Vagina (tissue), 2 donors: ENCODE measurements at places on chromosomes 3 and 15. TPM values are rescaled to one million over a fixed set of nuclear protein-coding genes. Genes with fewer than 3 reads are reported as not detected.

DNA sequence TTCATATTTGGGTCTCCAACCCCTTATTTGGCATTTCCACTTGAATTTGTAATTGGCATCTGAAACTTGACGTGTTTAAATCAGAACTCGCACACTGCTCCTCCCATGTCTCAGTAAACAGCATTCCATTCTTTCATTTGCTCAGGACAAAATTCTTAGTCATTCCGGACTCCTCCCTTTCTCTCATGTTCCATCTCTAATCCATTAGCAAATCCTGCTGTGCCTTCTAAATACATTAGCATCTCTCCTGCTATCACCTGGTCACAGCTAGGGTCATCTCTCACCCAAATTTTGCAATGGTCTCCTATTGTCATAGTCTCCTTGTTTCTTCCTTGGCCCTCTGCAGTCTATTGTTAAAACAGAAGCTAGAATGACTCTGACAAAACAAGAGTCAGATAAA lies 119.9 kb upstream of the CADPS start:
- no peak for DNase-seq

- DNase-seq: no peak
Observed at GRCh38 chr3:182027366-182027765, 315.6 kb downstream of the SOX2 start.

GRCh38 chr3:50676031-50676705 lies 1.4 kb downstream of the DOCK3 start:
- no peak for DNase-seq

DNA sequence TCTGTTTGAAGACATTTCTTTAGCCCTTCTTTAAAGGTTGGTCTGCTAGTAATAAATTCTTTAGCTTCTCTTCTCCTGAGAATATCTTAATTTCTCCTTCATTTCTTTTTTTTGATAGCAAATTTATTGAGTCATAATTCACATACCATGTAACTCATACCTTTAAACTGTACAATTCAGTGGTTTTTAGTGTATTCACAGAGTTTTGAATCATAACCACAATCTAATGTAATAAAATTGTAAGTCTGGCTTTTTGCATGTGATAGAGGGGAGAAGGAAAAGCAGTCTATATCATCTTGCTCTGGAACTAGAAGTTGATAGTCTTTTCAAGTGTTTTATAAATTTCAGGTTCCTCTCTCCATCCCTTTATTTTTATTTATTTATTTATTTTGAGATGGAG lies 81.3 kb downstream of the APBA2 start:
- DNase-seq: no peak

Gene C3orf22
- total RNA-seq: not detected

Gene GOLGA8O
- not detected for total RNA-seq

Gene GNAT1
- total RNA-seq: not detected

Gene COL6A5
- not detected for total RNA-seq
